Activated T-cell treated with anti-CD3 and anti-CD28 coated beads, Interleukin-2, amount 50 U/mL, for 72 hours (primary cell): ENCODE measurements at places on chromosomes 2 and 18. TPM values are rescaled to one million over a fixed set of nuclear protein-coding genes. Genes with fewer than 3 reads are reported as not detected.

DNA sequence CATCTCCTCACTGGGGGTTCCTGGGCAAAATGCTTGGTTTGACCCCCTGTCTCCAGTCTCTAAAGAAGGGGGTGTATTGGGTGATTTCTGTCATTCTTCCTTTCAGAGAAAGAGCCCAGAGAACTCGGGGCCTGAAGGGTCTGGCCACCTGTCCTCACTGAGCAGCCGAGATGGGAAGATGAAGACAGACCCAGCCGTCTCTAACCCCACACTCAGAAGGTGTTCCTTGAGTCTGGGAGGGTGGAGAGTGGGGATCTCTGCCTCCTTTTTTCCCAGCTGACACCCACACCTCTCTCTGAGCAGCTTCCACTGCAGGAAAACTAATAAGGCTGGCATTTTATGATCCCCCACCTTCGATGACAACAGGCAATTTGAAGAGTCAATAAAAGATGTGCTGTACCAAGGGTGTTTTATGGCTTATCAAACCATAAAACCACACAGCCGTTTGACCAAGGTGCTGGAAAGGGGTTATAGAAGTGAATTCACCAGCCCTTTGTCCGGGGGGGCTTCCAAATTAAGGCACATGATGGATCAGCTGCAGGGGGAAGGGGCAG lies 213.8 kb downstream of the SMAD2 start:
- no peak overlapping the region for H3K4me3 ChIP-seq
- no peak overlapping the region for H3K27ac ChIP-seq
- DNase-seq: no peak
- no peaks in the 10 kb centered on the region for H3K36me3 ChIP-seq
- no peaks in the 10 kb centered on the region for H3K4me1 ChIP-seq

DNA sequence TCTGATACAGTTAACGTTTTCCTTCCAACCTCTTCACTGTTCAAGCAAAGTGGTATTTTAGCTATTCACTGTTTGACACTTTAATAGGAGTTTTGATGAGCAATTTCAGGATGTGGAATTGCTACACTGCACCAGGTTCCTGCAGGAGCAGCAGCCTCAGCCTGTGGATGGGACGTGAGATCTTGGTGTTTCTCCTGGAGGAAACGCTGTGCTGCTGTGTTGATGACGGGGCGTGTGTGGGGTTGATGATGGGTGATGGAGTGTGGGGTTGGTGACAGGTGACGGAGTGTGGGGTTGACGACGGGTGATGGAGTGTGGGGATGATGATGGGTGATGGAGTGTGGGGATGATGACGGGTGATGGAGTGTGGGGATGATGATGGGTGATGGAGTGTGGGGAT lies 98.9 kb downstream of the RTP5 start:
- no peak overlapping the region for H3K4me3 ChIP-seq
- H3K27ac ChIP-seq: no peak overlapping the region
- no peak for DNase-seq
- H3K27me3 ChIP-seq: no peaks in the 10 kb centered on the region

GRCh38 chr2:142285480-142285879 lies 154.7 kb upstream of the LRP1B start:
- H3K36me3 ChIP-seq: no peaks in the 10 kb centered on the region
- H3K4me3 ChIP-seq: no peak overlapping the region
- H3K4me1 ChIP-seq: no peaks in the 10 kb centered on the region
- no peaks in the 10 kb centered on the region for H3K27me3 ChIP-seq
- no peak for DNase-seq
- no peak overlapping the region for H3K27ac ChIP-seq

GRCh38 chr2:168136392-168136977 lies 110.9 kb downstream of the STK39 start:
- peak overlapping the region; percentile 49 for H3K27ac ChIP-seq
- peaks cover 15% of the 10 kb centered on the region for H3K36me3 ChIP-seq
- no peaks in the 10 kb centered on the region for H3K27me3 ChIP-seq

- H3K4me1 ChIP-seq: no peaks in the 10 kb centered on the region
- no peak overlapping the region for H3K27ac ChIP-seq
- DNase-seq: no peak
Measured at GRCh38 chr2:19070886-19071285, 287.5 kb downstream of the OSR1 start.

- H3K36me3 ChIP-seq: peaks cover 25% of the 10 kb centered on the region
- peak overlapping the region; percentile 17 for H3K27ac ChIP-seq
- DNase-seq: no peak
- H3K27me3 ChIP-seq: no peaks in the 10 kb centered on the region
- peaks cover 48% of the 10 kb centered on the region for H3K4me1 ChIP-seq
Measured at GRCh38 chr2:46977280-46977665, 61.7 kb upstream of the MCFD2 start.

DNA sequence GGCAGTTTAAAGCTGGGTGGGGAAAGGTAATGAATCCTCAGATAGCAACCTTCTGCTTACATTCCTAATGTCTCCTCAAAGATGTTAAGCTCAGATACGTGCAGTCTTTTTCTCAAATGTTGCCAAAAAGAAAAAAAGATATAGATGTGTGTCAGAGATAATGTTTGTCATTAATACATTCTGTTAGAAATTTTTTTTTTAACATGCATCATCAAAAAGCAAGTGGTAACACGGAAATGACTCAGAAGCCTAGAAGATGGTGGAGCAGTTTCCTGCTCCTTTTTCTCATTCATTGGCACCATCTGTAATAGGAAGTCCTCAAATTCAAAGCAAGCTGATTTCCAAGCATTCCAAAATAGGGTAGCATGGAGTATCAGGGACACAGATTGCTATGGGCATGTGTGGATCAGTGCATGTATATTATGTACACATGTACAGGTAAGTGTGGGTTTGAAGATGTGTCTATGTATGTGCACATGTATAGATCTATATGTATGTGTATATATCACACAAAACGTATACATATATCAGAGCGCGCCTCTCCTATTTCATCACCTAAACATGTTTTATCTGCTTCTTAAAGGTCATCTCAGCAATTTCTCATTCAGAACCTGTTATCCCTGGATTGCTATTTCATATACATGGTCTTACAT lies 79.9 kb upstream of the ITGB6 start:
- H3K4me3 ChIP-seq: no peak overlapping the region
- peaks cover 31% of the 10 kb centered on the region for H3K36me3 ChIP-seq
- DNase-seq: no peak

ALPG gene
- total RNA-seq: not detected

ANTXR1 gene
- total RNA-seq: not detected
